ENCODE measurements at places on chromosomes 4 and X. TPM values are rescaled to one million over a fixed set of nuclear protein-coding genes. Genes with fewer than 3 reads are reported as not detected.

Gene TCEAL2
- polyA plus RNA-seq: 7.4 TPM

Gene RIBC1
- 2.2 TPM for polyA plus RNA-seq

Gene MAPK10
- polyA plus RNA-seq: 6.3 TPM

Gene CXCR3
- polyA plus RNA-seq: not detected

Gene HTN1
- not detected for polyA plus RNA-seq

Gene FGF13
- 1.2 TPM for polyA plus RNA-seq

Gene PPBP
- not detected for polyA plus RNA-seq

Gene EVC2
- 2.6 TPM for polyA plus RNA-seq

Gene CTAG1A
- not detected for polyA plus RNA-seq

Gene MAGEA11
- not detected for polyA plus RNA-seq

Gene FHDC1
- 1.2 TPM for polyA plus RNA-seq

Gene LRRC66
- polyA plus RNA-seq: 0.23 TPM

Gene RBM47
- polyA plus RNA-seq: 12.3 TPM

Gene FLNA
- polyA plus RNA-seq: 222 TPM

Gene RTL3
- 0.04 TPM for polyA plus RNA-seq

Gene SGCB
- polyA plus RNA-seq: 11.6 TPM

Gene C4orf54
- polyA plus RNA-seq: under 0.01 TPM

Gene FAM184B
- polyA plus RNA-seq: 0.04 TPM

Gene MAGEA12
- polyA plus RNA-seq: not detected

Gene USP46
- 1.5 TPM for polyA plus RNA-seq

Gene P2RY4
- 0.09 TPM for polyA plus RNA-seq

Gene NR3C2
- polyA plus RNA-seq: 3.6 TPM

Gene H2BW2
- not detected for polyA plus RNA-seq

Gene FGFR3
- 300 TPM for polyA plus RNA-seq

Gene VGLL1
- 1.0 TPM for polyA plus RNA-seq

Gene FAM114A1
- 8.0 TPM for polyA plus RNA-seq

Gene MED12
- 12.8 TPM for polyA plus RNA-seq

Gene F9
- not detected for polyA plus RNA-seq

Gene HTT-AS
- not detected for polyA plus RNA-seq

Gene CT83
- polyA plus RNA-seq: not detected

Gene PAGE4
- not detected for polyA plus RNA-seq

Gene MAGEA2B
- polyA plus RNA-seq: not detected

Gene CXCL8
- 1.9 TPM for polyA plus RNA-seq

Gene CCNG2
- polyA plus RNA-seq: 6.1 TPM

Gene ARMCX2
- 12.8 TPM for polyA plus RNA-seq

Gene PAGE5
- polyA plus RNA-seq: not detected

Gene ADGRL3
- 0.08 TPM for polyA plus RNA-seq

Gene GLUD2
- polyA plus RNA-seq: 0.42 TPM

Gene FRMD7
- 0.02 TPM for polyA plus RNA-seq

Gene DYNLT3
- polyA plus RNA-seq: 8.5 TPM

Gene TLR6
- 0.11 TPM for polyA plus RNA-seq

Gene PFKFB1
- polyA plus RNA-seq: 1.4 TPM

Gene CLGN
- polyA plus RNA-seq: 5.8 TPM

Gene MAGEA9B
- polyA plus RNA-seq: not detected

Gene ETDA
- polyA plus RNA-seq: not detected

Gene UGT2B15
- 4.1 TPM for polyA plus RNA-seq

Gene FDCSP
- 0.28 TPM for polyA plus RNA-seq

Gene VCX3B
- polyA plus RNA-seq: not detected

Gene WAS
- polyA plus RNA-seq: 1.1 TPM

Gene GPR173
- 0.68 TPM for polyA plus RNA-seq
